ENCODE measurements at places on chromosomes 16 and 17.
A peak's percentile ranks its signal among the peaks of the same experiment; 100 is the strongest.

DNA sequence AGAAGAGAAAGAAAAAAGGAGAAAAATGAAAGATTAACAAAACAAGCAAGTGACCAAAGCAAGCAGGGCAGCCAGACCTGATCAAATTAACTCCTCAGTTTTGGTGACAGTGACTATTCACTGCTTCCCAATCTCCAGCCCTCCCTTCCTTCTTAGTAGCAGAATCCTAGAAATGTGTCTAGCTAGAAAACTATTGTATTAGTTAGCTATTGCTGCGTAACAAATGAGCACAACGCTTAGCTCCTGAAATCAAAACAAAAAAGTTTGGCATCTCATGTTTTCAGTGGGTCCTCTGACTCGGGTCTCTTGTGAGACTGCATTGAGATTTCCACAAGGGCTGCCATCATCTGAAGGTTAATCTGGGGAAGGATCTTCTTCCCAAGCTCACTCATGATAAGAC, 213.9 kb downstream of the PARN start:
- DNase-seq: no peak

GRCh38 chr16:27315333-27316037, 1.7 kb downstream of the IL4R start:
- no peak for DNase-seq

GRCh38 chr17:83099086-83099555, 19.7 kb downstream of the METRNL start:
- DNase-seq: no peak

DNA sequence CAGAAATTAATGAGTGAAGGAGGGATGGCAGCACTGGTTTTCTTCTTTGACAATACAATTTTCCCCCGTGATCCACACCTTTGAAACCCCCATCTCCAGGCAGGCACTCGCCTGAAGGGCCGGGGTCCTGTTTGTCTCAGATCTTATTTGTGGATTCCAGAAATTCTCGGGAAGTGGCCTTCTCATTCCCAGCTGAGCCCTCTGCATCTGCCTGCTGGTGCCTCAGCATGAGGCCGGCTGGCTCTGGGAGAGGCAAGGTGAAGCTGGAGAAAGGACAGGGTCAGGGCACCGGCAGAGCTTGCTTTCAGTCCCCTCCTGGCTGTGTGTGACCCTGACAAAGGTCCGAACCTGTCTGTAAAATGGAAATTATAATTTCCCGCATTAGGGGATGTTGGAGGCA, 35.8 kb upstream of the C1QL1 start:
- no peak for DNase-seq

DNA sequence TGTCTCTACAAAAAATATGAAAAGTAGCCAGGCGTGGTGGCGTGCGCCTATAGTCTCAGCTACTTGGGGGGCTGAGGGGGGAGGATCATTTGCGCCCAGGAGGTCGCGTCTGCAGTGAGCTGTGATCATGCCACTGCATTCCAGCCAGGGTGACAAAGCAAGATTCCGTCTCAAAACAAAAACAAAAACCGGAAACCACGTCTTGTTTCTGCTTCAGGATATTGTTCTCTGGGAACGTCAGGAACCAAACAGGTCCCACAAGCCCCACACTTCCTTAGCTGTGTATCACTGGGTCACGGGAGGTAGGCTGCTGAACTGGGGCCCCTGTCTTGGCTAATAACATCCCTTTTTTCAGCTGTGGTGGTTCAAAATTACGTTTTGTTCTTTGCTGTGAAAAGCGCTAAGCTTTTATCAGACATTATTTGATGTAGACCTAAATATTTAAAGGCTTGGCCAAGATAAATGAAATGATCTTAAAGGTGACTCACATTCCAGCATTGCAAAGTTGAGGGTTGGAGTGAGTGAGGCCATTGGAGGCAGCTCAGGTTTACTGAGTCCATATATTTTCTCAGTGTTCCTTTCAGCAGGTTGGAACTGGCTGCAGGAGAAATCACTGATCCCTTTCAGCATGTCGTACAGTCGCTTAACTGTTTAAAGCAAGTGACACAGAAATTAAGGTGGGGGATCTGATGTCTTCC, 16.4 kb upstream of the SEC14L1 start:
- no peak for DNase-seq

- no peak for DNase-seq
These were observed 119.4 kb downstream of the MGAT5B start for GRCh38 chr17:76987486-76988093.

DNA sequence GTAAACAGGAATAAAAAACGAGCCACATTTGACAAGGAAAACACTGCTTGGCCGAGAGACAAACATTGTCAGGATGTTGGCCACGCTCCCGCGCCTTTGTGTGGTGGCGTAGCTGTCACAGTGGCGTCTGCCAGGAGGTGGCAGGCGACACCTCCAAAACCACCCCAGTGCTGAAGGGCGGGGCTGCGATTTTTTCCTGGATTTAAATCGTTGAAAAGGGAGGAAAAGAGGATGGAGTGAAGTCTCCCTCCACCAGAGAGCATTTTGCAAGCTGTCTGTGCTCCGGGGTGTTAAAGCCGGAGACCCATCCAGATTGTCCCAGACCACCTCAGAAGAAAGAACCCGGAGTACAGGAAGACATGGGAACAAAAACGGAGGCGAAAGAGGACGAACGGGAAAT, 12.7 kb downstream of the MRM3 start:
- peak; percentile 91 for DNase-seq

- no peak for DNase-seq
These were observed 10.6 kb upstream of the RFFL start for GRCh38 chr17:35073991-35074627.

DNA sequence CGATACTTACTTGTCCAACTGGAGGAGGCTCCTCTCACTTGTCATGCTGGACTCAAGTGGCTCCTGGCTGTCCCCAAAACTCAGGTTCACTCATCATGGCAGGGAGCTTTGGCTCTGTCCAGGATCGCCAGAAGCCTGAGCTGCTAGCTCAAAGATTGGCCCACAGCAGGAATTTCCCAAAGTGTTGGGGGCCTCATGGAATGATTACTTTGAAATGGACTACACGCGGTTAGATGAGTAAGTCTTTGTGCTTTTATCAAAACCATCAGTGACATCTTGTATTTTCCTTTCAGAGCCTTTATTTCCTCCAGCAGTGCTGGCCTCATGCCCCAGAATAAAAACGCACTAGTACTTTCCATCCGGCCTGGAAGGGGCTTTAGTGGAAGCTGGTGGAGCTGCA, 29.2 kb upstream of the PHB1 start:
- DNase-seq: no peak

DNA sequence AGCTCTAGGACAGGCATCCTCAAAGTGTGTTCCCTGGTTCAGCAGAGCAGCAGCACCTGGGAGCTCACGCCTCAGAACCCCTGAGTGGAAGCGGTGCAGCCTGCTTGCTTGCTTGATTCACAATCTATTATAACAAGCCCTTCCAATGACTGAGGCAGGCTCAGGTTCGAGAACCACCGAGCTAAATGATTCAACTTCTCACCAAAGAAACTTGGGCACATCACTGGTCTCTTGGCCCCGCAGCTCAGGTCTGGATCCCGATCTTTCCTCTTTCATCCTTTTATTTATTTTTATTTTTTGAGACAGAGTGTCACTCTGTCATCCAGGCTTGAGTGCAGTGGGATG, 24.5 kb downstream of the CLUH start:
- DNase-seq: no peak

DNA sequence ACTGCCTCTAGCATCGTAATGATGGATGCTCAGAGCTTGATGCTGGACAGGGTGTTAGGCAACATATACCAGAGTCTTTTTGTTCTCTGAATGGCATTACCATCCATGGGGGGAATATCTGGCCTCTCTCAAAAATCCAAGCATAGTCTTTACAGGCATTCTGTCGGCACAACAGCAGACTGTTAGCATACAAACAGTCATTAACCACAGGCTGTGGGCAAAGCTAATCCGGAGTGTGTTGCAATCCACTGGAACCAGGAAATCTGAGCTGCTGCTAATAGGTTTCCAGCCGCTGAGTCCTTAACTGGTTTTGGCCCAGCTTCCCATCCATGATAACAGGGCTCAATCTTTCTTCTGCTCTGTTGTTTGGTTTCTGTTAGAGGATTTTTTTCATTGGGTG, 371.9 kb downstream of the HS3ST3B1 start:
- DNase-seq: no peak

GRCh38 chr16:56363181-56363716, 62.1 kb downstream of the AMFR start:
- no peak for DNase-seq

GRCh38 chr17:79560527-79560926, 50.3 kb downstream of the RBFOX3 start:
- DNase-seq: no peak

- DNase-seq: no peak
These were observed 76.6 kb downstream of the MAP2K4 start for GRCh38 chr17:12097326-12097725.

DNA sequence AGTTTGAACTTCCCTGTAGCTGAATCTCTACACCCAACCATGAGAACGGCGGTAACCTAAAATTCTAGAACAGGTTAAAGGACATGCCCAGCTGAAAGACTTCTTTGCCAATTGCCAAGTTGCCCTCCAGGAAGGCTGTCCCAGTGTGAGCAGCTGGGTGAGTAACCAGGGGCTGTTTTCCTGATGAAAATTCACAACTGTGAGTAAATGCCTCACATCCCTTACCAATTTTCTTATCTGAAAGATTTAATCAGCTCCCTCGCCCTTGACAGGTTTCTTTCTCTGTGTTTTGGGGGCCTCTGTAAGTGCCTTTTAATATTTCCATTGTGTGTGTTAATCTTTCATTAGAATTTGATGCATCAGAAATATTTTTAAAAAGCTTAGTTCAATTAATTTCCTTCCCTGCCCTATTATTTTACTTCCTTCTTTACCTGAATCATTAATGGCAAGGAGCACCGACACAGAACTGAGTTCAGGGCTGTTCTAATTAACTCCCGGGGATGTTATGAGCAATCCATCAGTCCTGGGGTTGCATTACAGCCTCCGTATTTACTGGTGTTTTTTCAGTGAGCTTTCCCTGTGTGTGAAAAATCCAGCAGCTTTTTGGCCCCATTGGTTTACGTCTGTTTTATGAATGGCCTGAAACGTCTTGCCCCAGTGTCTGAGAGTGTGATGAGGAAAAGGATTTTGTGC, 152.9 kb downstream of the CLEC16A start:
- DNase-seq: no peak

- DNase-seq: no peak
These were observed 88.6 kb downstream of the RPTOR start for GRCh38 chr17:80633207-80633606.

DNA sequence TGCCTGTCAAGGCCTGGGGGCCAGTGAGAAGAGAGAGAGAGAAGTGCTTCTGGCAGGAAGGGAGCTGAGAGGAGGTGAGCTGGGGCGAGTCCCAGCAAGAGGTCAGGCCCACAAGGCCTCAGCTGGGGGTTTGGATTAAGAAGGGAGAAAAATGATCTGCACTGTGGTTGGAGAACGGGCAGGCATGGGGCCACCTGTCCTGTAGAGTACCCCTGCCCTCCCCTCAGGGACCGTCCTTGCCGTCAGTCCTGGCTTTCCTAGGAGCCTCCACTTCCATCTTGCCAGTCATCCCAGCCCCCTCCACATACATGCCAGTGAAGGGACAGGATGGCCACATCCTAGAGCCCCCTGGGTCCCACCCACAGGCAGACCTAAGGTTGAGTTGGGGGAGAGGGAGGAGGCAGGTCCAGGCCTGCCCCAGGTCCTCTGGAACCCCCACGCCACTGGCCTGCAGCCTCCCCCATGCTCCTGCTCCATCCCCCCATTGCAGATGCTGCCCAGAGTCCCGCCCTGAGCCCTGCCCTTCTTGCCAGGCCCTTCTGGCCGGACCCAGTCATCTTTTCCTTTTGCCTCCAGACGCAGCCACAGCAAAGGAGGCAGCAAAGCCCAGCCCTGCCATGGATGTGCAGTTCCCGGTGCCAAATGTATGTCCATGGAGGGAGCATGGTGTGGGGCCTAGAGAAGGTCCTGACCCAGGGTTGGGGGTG, 18.9 kb downstream of the KATNB1 start:
- no peak for DNase-seq

GRCh38 chr16:27678955-27679354, 129.0 kb downstream of the KATNIP start:
- DNase-seq: no peak

- DNase-seq: no peak
These were observed 64.1 kb downstream of the TIMM22 start for GRCh38 chr17:1060991-1061390.

DNA sequence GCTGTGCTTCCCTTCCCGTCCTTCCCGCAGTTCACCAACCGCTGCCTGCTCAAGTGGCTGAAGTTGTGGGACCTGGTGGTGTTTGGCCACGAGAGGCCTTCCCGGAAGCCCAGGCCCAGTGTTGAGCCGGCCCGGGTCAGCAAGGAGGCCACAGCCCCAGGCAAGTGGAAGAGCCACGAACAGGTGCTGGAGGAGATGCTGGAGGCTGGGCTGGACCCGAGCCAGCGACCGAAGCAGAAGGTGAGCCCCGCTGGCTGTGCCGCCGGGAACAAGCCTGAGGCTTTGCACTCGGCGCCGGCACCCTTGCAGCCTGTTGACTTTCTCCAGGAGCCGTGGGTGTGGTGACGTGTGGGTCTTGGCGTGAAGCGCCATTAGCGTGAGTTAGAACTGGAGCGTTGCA, 2.7 kb downstream of the CHTF18 start:
- no peak for DNase-seq

DNA sequence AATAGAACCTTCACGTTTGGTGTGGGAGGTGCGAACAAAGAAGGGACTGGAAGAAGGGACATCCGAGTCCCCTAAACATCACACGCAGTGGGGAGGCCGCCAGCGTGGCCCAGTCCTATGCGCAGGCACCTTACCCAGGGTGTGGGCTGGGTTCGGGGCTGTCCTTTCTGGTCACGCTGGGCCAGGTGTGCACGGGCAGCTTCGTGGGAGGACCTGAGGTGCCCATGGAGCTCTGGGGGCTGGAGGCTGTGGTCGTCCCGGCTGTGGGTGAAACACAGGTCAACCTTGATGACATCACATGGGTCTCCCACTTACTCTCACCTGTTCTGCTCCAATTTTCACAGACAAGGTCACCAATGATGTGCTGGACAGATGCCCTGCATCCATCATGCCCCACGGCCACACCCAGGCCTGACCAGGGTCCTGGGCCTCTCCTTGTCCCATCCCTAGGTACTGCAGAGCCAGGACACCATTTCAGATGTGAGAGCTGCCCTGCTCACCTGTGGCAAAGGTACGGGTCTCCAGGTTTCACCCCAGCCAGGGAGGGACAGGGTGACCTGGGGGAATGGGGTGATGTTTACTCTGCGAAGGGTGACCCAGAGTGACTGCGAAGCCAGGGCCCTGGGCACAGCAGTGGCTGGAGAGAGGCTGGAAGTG, 3.1 kb downstream of the CD300C start:
- DNase-seq: no peak

DNA sequence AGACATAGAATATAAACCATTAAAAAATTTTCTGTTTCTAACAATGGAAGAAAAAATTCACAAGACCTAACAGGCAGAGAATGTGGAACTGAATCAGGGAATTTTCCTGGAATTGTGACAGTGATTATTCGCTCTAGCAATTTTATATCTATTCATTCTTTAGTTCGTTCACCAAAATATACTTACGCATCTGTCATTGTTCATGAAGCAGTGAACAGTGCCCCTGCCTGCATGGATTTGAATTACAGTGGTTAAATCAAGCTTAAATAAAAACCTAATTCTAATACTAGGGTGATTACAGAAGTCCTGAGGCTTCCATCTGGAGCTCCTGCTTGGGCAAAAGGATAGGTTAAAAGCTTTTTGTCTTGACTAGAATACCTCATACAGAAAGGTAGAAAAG, 48.6 kb downstream of the ABCA8 start:
- DNase-seq: no peak

- peak; percentile 38 for DNase-seq
These were observed 35.4 kb downstream of the WSB1 start for GRCh38 chr17:27329146-27329805.

- no peak for DNase-seq
These were observed 173.0 kb upstream of the GOT2 start for GRCh38 chr16:58906981-58907715.

GRCh38 chr17:12625092-12625491, 40.6 kb upstream of the MYOCD start:
- no peak for DNase-seq

Data from ecto neural progenitor cell (in vitro differentiated cells).